Activated CD8-positive, alpha-beta memory T cell treated with anti-CD3 and anti-CD28 coated beads, Interleukin-2, amount 50 U/mL, for 4 hours (primary cell): ENCODE measurements at places on chromosomes 2 and 18.

DNA sequence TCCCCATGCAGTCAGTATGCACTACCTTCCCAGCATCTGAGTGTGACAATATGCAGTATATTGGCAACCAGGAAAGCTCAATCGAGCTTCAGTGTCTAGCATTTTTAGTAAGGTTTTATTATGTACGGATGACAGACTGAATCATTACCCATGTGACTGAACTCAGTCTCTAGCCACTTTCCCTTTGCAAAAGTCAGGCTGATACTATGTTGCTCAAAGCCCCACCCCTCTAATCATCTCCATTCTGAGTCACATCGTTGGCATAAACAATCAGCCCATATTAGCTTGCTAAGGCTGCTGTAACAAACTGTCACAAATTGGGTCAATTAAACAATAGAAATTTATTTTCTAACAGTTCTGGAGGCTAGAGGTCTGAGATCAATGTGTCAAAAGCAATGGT, 25.8 kb upstream of the SRD5A2 start:
- DNase-seq, result no peak

- DNase-seq, result no peak
Measured at GRCh38 chr18:64419156-64419555, 270.3 kb upstream of the LINC00305 start.

- no peak for DNase-seq
Measured at GRCh38 chr2:236857246-236857645, 228.4 kb upstream of the COPS8 start.

GRCh38 chr2:45459860-45460259, 151.2 kb downstream of the SRBD1 start:
- DNase-seq, result no peak

GRCh38 chr2:151261977-151262291, 271 bp upstream of the RBM43 start:
- DNase-seq, result no peak

DNA sequence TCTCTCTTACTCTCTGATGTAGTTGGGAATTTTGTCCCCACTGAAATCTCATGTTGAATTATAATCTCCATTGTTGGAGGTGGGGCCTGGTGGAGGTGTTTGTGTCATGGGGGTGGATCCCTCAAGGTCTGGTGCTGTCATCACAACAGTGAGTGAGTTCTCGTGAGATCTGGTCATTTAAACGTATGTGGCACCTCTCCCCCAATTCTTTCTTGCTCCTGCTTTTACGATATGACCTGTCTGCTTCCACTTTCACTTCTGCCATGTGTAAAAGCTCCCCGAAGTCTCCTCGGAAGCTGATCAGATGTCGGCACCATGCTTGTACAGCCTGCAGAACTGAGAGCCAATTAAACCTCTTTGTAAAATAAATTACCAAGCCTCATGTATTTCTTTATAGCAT, 337.8 kb upstream of the CDH2 start:
- no peak for DNase-seq

DNA sequence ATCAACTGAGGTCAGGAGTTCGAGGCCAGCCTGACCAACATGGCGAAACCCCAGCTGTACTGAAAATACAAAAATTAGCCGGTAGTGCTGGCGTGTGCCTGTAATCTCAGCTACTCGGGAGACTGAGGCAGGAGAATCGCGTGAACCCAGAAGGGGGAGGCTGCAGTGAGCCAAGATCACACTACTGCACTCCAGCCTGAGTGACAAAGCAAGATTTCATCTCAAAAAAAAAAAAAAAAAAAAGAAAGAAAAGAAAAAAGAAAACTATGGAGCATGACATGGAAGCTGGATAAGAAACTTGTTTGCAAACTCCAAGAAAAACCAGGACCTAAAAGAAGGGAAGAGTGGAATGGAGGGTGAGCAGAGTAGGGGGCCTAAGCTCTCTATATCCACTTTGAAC, 1.9 kb upstream of the CHMP1B start:
- DNase-seq, result no peak

GRCh38 chr2:77640924-77641323, 118.7 kb upstream of the LRRTM4 start:
- no peak for DNase-seq

DNA sequence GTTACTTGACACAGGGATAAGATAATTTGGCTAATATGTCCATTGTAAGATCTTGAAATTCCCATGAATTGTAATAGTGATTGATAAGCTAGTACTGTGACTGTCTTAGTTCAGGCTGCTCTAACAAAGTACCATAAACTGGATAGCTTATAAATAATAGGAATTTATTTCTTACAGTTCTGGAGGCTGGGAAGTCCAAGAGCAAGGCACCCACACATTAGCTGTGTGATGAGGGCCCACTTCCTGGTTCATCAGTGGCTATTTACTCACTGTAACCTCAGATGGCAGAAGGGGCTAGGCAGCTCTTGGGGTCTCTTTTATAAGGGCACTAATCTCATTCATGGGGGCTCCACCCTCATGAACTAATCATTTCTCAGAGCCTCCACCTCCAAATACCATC, 28.5 kb downstream of the NOSTRIN start:
- DNase-seq, result no peak

DNA sequence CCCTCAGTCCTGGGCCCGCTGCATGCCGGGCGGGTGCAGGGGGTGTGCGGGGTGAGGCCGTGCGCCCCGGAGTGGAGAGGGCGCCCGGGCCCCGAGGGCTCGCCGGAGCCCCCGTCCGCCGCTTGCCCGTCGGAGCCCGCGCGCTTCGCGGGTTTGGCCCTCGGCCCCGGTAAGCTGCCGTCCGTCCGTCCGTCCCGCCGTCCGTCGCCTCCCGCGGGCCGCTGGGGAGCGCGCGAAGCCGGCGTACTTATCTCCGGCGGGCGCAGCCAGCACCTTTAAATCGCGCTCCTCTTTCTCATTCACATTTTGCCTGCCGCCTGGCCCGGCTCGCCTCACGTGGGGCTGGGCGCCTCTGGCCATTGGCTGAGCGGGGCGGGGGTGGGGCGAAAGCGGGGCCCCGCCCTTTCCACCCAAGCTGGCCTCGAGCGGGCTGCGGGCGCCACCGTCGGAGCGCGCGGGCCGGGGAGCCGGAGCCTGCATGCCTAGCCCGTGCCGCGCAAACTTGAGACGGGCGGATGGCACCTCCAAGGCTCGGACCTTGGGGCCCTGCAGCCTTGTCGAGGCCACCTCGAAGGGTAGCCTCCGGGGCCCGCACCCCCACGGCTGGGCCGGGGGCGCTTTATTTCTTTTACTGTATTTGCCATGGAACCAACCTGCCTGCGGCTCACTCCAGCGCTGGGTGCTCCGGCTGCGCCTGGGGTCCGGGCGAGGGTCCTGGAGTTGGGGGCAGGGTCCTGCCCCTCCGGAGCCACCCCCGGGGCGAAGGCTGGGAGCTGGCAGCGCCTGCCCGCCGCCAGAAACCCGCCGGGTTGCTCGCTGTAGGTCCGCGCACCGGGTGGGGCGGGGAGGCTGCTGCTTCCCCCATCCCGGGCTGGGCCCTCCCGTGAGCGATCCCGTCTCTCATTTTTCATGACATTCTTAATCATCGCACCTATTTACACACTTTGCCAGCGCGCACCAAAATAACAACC, at the start of gene GBX2:
Gene GBX2, minus strand, starts transcription at position 277 of the 971 bp plus-strand sequence. CDS start 415 bp downstream, outside the sequence.
- DNase-seq, result no peak

- DNase-seq, result no peak
Measured at GRCh38 chr2:1811258-1811970, 67.1 kb upstream of the PXDN start.

DNA sequence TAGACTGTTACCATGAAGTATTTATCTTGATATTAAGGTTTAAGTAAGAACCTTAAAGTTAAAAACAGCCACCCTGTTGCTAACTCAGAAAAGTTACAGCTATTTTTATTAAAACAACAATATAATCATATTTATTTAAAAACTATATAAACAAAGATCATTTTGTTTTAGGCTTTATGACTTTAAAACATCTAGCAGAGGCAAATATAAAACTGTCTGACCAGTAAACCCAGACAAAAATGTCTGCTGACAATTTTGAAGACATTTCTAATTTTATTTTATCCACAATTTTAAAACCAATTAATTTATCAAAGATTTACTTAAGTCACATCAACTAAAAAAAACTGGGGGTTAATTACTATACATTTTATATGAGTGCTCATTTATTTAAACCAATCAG, 14.2 kb downstream of the RBM43 start:
- no peak for DNase-seq

DNA sequence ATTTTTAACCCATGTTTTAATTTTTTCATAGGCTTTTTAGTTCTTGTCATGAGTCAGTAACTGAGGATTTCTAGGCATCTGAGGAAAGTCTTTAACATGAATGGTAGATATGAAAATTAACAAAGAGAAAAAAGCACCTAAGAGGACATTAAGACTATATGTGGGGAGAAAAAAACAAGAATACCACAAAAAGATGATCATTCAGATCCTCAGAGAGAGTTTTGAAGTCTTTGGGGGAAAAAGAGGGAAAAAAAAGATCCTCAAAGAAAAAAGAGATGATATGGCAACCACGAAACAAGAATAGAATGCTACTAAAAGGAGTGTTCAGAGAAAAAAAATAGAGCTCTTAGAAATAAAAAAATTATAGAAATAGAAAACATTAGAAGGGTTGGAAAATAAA, 8.1 kb downstream of the DRC1 start:
- no peak for DNase-seq

DNA sequence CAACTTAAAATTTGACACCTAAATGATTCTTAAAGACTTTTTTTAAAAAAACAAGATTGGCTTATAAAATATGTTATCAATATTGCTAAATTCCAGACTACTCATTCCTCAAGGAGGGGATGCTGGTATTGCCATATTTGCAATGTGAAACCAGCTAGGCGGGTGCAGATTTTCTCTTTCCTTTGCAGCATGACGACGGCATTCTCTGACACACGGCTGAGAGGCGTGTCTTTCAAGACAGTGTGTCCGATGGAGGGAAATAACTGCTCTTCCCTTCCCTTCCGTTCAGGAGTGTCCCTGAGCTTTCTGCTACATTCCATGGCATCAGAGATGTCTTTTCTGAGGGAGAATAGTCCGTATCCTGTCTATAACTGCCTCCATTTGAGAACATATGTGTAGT, 38.2 kb upstream of the CNGA3 start:
- no peak for DNase-seq

- DNase-seq, result no peak
Measured at GRCh38 chr2:174585146-174585545, 12.5 kb downstream of the WIPF1 start.

- no peak for DNase-seq
Measured at GRCh38 chr2:179877601-179878364, 16.4 kb upstream of the ZNF385B start.

DNA sequence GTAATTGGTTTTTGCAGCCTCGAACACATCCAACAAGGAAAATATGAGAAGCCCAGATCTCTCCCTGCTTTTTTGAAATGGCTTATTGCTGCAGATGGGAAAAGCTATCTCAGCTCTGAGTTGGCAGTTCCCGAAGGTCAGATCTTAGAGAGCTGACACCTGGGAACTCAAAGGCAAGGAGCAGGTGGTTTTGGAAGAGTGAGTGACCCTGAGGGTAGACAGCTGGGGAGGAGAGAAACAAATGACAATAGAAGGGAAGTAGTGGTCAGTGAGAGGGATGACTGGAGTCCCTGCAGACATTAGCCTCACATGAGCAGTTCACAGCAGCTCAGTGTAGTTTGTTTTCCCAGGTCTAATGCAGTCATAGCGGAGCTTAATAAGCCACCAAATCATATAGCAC, 317.9 kb downstream of the STK39 start:
- DNase-seq, result no peak

GRCh38 chr2:75526842-75527241, 33.9 kb downstream of the EVA1A start:
- DNase-seq, result no peak

GRCh38 chr2:197869041-197869440, 64.6 kb downstream of the PLCL1 start:
- DNase-seq, result no peak

- no peak for DNase-seq
Measured at GRCh38 chr18:57644540-57644939, 22.9 kb upstream of the NARS1 start.

- DNase-seq, result no peak
Measured at GRCh38 chr2:33110461-33110860, 163.7 kb downstream of the LTBP1 start.

DNA sequence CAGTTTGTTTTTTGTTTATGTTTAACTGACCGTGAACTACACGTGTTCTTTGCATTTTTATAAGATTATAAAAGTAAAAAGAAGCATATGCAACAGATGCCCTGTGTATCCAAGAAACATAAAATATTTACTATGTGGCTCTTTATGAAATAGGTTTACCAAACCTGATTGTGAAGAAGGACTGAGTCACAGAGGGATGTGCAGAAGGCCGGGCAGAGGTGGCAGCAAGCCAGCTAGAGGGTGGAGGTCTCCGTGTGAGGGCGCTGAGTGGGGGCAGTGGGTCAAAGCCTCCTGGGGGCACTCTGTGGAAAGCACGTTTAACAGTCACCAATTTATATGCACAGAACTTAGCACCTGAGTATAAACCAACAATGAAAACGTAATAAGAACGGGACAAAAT, 97.2 kb downstream of the TMEM18 start:
- DNase-seq, result no peak

GRCh38 chr2:26770986-26771586, 7.0 kb downstream of the SLC35F6 start:
- no peak for DNase-seq
